ENCODE measurements at places on chromosomes 4 and X.
A peak's percentile ranks its signal among the peaks of the same experiment; 100 is the strongest.

- no peak for DNase-seq
Measured at GRCh38 chrX:119579414-119579813, 5.1 kb downstream of the UBE2A start.

DNA sequence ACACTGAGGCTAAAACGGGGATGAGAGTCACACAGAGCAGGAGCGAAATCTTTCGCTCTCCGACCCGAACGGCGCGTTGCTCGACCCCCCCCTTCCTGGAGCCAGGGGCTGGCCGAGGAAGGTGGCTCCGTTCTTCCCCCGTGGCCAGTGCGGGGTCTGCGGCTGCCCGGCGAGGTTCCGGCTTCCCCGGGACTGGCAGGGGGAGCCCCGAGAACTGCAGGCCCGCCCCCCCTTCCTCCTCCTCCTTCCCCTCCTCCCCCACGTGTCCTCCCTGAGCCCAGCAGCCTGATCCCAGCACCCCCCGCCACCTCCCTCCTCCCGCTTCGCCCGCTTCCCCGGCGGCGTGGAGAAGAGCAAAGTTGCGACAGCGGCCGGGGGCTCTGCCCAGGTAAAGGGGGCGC is 2.4 kb upstream of the BCORL1 start:
- DNase-seq: no peak

DNA sequence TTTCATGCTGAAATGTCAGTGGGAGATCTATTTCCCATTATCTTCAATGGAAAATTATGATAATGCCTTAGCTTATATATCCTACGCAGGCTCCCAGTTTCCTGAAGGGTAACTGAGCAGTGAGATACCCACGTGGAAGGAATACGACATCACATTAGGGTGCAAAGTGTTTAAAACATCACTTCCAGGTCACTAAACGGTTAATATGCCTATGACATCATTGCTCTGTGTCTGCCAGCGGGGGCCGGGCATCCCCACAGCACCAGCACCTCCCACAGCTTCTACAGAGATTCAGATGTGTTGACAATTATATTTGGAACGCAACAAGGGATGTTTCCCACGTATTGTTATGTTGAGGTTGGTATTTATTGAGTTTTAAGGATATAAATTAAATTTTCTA is 27.1 kb downstream of the TMEM271 start:
- no peak for DNase-seq

DNA sequence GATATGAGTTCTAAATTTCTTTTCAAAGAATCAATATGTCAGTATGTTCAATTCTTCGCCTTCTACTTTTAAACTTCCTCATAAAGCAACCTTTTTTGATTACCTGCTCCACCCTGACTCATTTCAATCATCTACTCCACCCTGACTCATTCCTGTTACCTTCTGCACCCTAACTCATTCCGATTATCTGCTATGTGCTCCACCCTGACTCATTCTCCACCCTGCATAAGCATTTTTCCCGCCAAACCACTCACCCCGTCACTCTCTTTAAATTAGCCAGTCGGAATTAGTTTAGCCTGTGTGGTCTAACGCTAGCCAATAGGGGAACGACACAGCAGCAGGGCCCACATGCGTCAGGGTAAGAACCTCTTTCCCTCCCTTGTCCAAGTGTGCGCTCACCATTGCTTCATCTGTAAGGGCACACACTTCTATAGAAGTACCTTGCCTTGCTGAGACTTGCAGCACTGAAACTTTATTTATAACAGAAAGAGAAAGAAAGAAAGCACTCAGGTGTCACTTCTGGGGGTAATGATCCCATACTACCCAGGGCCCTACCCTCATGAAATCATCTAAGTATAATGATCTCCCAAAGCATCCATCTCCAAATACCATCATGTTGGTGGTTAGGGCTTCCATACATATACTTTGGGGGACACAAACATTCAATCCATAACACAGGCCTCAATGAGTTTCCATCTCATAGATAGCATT is 875.2 kb downstream of the RAPGEF2 start:
- no peak for DNase-seq

DNA sequence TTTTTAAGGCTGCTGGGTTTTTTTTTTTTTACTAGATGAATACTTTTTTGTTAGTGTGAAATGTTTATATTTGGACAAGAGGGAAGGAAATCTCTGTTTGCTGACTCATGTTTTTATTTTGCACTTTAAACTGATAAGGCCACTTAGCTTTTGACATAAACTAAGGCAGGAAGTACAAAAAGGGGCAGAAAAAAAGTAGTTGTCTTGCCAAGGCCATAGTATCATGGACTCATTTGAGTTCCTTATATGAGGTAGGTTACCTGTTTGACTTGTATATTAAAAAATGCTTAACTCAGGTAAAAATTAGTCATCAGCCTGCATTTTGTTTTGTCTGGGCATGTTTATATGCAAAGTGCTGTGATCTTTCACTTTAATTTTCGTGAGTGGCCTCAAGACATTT is 26.0 kb downstream of the SMAD1 start:
- peak; percentile 49 for DNase-seq

GRCh38 chr4:41281038-41281634 is 24.4 kb downstream of the UCHL1 start:
- peak; percentile 52 for DNase-seq
